Hepatocyte (in vitro differentiated cells): ENCODE measurements at places on chromosomes 6 and 20. TPM values are rescaled to one million over a fixed set of nuclear protein-coding genes. Genes with fewer than 3 reads are reported as not detected.

- no peak for DNase-seq
- H3K4me3 ChIP-seq = no peak overlapping the region
- no peaks in the 10 kb centered on the region for H3K4me1 ChIP-seq
- H3K36me3 ChIP-seq = no peaks in the 10 kb centered on the region
- peak overlapping the region; percentile 6 for H3K27ac ChIP-seq
Observed at GRCh38 chr6:136696783-136697364, 95.4 kb downstream of the MAP3K5 start.

LPA gene
- 0.51 and 0.52 TPM in 2 replicates for polyA plus RNA-seq

GRCh38 chr20:24382331-24382730, 87.1 kb upstream of the SYNDIG1 start:
- H3K27ac ChIP-seq = no peak overlapping the region
- peaks cover 5% of the 10 kb centered on the region for H3K4me1 ChIP-seq
- H3K36me3 ChIP-seq = no peaks in the 10 kb centered on the region
- H3K27me3 ChIP-seq = no peaks in the 10 kb centered on the region

PAK5 gene
- 0.56 and 0.80 TPM in 2 replicates for polyA plus RNA-seq

OARD1 gene
- 37.7 and 46.4 TPM in 2 replicates for polyA plus RNA-seq
